ENCODE measurements at places on chromosomes 3 and 15.

DNA sequence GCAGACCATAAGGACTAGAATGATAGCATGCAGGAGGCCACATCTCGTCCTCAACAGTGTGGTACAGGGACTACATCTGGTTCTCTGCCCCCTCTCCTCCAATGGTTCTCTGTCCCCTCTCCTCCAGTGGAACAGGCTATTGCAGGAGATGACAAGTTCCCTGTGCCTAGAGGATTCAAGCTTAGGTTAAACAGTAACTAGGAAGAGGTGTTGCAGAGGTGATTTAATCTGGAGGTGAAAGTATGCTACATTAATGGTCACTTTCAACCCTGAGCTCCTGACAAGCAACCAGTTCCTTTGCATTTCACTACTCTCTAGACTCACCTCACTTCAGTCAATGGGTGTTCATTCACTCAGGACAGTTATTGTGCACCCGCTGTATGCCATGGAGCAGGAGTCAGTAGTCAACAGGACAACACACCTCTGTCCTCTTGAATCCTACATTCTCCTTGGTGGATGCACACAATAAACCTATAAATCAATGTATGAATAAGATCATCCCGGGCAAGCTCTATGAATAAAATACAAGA, 16.0 kb downstream of the SPATA12 start:
- DNase-seq: no peak

GRCh38 chr3:117695871-117696645, 986.5 kb downstream of the TUSC7 start:
- DNase-seq: no peak

GRCh38 chr3:65178703-65179102, 490.9 kb upstream of the ADAMTS9 start:
- DNase-seq: no peak

DNA sequence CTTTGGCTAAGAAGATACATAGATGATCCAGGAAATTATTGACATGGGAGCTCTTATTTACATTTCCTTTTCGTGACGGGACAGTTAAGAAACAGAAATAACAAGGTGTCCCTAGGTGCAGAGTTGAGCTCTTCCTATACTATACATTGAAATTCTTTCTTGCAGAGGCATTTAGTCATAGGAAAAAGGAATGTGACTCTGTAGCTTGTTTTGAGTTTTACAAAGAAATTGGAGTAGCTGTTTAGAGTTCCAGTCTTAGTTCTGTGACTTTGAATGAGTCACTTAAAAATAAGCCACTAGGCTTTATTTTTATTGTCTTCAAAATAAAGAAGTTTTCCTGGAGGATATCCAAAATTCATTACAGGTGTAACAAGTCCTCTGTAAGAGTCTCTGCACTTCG, 723.5 kb upstream of the SGO1 start:
- DNase-seq: no peak

Data from fibroblast of gingiva (primary cell).